Astrocyte of the spinal cord (primary cell): ENCODE measurements at places on chromosomes 1 and 21.

DNA sequence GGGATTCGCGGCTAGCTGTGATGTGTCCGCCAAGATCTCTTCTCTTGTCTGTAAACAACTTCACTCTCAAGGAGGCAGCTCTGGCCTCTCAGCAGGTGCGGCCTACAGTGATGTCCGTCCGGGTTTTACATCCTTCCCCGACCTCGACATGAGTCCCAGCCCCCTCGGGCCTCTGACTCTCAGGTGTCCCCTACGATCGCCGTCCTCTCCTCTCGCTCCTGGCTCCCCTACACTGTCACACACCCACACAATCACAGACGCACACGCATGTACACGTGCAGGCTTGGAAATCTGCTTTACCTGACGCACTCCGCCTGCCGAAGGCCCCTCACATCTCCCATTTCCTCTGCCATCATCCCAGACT is 797 bp upstream of the RSPH1 start:
- no peak for DNase-seq

DNA sequence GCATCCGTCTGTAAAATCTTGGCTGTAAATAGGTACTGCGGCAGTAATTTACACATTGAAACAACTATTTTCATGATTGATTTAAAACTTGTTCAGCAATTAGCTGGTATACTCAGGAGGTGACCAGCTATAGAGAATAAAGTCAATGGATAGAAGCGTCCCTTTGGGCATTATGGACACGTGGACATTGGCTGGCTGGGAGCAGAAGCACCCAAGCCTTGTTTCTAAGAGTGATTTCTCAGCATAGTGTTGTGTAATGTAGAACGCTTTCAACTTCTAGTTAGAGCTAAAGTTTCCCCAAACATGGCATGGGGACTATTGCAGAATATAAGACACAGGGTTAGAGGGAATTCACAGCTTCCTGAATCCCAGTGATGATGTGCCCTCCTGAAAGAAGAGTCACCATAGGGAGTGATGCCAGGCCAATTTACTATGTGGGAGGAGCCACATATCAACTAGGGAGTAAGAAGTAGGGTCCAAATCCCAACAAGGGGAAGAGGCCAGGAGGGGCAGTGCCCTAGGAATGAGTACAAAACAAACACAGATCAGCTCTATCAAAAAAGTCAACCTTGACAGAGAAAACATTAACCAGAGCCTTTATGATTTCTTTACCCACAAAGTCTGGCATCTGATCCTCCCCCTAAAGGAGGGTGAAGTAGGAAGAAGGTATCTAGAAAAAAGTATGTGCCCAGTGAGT is 92.7 kb downstream of the SUSD4 start:
- no peak for DNase-seq

DNA sequence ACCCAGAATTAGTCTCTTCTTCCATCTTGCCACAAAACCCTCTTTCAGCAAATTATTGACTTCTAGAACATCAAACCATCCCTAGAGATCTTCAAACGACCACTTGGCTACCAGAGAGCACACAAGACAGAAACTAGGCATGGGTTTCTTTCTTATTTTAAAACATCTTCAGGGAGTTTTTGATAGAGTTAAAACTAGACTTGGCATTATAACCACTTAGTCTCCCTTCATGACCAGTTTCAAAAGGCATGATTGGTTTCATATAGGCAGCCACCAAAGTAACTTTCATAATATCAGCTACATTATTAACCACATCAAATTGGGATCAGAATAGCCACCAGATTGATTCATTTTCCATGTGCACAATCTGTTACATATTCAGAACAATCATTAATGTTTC is 368.4 kb upstream of the GREM2 start:
- no peak for DNase-seq

- no peak for DNase-seq
Observed at GRCh38 chr1:100075773-100076172, 57.0 kb downstream of the SASS6 start.

GRCh38 chr1:87182611-87183010 is 146.1 kb upstream of the LMO4 start:
- no peak for DNase-seq

DNA sequence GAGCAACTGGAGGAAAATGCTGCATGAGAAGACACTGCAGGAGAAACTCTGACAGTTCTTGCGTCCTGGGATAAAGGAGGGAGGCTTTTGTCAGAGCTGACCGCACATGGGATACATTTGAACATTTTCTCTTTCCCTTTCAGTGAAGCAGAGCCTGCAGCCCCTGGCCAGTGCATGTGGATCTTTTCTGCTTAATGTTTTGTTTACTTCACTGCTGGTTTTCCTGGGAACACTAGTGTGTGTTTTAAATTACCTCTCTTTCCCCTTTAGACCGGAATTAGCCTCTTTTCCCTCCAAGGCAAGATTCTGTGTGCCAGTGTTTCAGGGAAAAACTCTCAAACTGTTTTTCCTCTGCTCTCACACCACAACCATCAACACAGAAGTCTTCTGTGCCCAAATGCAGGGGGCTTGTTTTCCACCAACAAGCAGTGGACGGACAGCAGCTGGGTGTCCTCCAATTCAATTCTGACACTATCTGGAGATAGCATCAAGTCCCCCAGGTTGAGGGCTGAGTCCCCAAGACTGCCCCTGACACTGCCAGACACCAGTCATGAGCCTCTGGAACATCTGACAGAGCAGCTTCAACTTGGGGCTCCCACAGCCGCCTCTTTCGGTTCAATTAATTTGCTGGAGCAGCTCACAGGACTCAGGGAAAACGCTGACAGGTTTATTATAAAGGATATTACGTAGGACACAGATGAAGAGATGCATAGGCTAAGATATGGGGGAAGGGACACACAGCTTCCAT is 136.2 kb downstream of the RHOU start:
- no peak for DNase-seq

DNA sequence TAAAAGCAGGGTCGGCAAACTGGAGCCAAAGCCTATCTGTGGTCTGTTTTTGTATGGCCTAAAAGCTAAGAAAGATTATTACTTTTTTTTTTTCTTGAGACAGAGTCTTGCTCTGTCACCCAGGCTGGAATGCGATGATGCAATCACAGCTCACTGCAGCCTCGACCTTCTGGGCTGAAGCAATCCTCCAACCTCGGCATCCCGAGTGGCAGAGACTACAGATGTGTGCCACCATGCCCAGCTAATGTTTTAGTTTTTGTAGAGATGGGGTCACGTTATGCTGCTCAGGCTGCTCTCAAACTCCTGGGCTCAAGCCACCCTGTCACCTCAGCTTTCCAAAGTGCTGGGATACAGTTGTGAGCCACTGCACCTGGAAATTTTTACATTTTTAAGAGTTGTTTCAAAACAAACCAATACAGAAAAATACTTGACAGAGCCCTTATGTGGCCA is 6.5 kb upstream of the GLRX2 start:
- peak; percentile 77 for DNase-seq

DNA sequence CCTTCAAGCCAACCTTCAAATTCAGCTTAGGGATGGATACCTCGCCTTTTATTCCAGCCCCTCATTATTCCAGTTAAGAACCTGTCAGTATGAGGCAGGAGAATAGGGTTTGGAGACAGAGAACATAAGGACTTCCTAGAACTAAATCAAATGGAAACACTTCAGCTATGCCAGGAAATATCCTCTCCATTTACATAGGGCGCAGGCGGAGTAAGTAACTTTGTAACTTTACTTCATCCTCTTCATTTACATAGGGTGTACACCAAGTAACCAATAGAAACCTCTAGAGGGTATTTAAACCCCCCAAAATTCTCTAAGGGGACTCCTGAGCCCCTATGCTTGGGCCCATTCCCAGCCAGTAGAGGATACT is 75.4 kb upstream of the ATF3 start:
- DNase-seq = no peak

DNA sequence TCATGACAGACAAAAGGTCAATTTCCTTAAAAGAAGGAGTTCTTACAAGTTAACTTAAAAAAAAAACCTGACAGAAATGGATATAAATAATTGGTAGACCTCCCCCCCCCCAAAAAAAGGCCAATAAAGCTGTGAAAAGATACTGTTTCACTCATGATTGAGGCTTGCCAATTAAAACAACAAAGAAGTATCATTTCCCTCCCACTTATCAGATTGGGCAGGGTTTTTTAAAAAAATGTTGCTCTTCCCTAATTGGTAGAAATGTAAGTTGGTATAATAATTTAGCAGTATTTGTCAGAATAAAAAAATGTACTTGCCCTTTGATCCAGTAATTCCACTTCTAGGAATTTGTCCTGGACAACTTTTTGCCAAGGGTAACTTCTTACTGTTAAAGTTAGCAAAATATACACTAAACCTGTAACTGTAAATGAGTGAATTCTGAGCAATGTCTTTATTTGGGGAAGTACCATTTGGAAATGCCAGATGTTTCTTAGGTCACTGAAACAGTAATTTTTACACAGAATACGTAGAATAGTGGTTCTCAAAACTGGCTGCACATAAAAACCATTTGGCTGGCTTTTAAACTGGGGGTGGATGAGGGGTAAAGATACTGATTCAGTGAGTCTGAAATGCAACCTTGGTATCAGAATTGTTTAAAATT is 17.5 kb downstream of the RNF2 start:
- DNase-seq = no peak

DNA sequence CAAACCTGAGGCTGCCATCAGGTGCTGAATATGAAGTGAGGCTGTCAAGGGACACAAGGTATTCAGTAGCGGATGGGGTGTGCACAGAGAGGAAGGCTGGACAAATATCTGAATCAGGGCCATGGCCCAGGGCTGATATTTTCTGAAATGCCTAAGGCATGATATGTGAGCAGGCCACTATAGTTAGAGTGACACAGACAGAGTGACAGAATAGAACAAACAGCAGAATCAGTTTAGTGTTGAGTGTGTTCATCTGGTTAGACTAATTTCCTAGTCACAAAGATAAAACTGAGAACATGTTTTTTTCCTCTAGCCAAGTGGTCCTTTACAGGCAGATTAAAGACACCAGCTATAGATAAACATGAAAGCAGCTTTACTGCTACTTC is 3.9 kb downstream of the OVAAL start:
- DNase-seq = no peak

DNA sequence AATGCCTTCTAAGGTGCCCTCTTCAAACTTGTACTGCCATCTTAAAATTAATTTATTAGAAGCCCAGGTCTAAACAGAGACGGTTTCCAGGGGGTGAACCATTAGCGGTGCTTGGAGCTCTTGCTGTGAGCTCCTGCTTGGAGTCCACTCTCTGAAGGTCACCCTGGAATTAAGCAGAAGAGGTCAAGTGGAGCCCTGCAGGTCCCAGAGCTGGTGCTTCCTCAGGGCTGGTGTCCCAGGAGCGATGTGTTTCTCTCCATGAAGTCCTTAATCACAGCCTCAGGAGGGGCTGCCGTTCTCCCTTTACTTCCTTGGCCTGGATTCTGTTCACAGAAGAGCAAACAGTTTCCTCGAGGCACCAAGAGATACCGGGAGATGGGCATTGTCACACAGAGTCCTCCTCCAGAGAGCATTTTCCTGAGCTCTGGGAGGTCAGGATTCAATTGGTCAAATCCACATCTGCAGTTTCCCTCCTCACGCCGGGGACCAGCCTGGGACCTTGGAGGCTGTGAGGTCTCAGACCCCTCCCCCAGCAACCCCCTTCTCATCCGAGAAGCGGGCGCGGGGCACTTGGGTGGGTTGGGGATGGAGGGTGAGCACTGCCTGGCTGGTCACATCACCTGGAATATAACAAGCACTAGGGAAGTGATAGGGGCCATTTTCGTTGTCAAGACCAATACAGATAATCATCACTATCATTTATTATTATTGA is 310.4 kb downstream of the AJAP1 start:
- DNase-seq = no peak

DNA sequence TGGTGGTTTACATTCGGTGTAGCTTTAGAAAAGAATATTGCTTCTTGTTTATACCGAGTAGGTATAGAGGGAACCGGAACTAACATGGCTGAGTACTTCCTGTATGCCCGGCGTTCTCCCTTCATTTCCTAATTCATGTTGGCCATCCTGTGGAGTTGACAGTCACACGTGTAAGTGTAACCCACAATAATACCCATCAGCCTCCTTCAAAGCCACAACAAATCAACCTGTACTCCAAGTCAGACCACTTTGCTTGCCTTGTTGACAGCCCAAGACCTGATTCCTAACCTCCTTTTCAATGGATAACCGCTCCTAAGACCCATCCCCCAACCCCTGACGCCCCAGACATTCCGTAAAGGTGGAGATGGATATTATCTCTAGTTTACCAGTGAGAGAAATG is 42.1 kb downstream of the UBE2U start:
- DNase-seq = no peak

- no peak for DNase-seq
Observed at GRCh38 chr1:91776068-91776794, 109.7 kb downstream of the TGFBR3 start.

GRCh38 chr1:116407033-116407432 is 34.0 kb downstream of the ATP1A1 start:
- no peak for DNase-seq

DNA sequence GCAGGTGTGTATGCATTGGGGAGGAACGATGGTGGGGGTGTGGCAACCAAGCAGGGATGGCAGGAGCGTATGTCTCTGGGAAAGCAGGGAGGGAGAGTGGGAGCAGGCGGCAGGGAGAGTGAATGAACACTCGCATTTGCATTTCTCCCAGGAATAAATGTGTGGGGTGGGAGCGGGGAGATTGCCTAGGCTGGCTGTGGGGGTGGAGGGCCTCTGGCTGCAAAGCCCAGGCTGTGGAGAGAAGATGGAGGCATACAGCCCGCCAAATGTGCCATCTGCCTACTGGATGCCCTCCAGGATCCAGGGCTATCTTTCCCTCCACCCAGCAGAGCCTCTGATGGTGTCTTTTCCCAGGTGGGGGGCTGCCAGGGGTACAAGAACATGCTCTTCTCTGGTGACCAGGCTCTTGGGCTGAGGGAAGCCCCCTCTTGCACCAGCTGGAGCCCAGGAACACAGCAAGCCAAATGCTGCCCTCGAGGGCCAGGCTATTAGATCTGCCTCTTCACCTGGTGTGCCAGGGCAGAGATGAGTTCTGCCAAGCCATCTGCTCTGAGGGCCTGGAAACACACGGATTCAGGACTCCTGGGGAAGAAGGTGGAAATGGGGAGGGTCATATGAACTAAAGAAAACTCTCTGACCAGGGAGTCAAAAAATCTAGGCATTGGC is 1.7 kb upstream of the OPTC start:
- DNase-seq = no peak

- no peak for DNase-seq
Observed at GRCh38 chr1:98723574-98723973, 62.1 kb downstream of the SNX7 start.

- DNase-seq = peak; percentile 47
Observed at GRCh38 chr1:184563308-184563707, 176.5 kb downstream of the C1orf21 start.

GRCh38 chr1:204171751-204172178 is 5.6 kb upstream of the REN start:
- DNase-seq = peak; percentile 42

GRCh38 chr1:189463166-189463565 is 1014.5 kb downstream of the BRINP3 start:
- no peak for DNase-seq

- DNase-seq = no peak
Observed at GRCh38 chr21:42614811-42615351, 38.5 kb upstream of the PDE9A start.
